ENCODE measurements at places on chromosomes 3 and 15.

- DNase-seq: no peak
Observed at GRCh38 chr15:61057376-61057775, 171.7 kb downstream of the RORA start.

- DNase-seq: no peak
Observed at GRCh38 chr15:80580106-80580505, 115.0 kb upstream of the ABHD17C start.

DNA sequence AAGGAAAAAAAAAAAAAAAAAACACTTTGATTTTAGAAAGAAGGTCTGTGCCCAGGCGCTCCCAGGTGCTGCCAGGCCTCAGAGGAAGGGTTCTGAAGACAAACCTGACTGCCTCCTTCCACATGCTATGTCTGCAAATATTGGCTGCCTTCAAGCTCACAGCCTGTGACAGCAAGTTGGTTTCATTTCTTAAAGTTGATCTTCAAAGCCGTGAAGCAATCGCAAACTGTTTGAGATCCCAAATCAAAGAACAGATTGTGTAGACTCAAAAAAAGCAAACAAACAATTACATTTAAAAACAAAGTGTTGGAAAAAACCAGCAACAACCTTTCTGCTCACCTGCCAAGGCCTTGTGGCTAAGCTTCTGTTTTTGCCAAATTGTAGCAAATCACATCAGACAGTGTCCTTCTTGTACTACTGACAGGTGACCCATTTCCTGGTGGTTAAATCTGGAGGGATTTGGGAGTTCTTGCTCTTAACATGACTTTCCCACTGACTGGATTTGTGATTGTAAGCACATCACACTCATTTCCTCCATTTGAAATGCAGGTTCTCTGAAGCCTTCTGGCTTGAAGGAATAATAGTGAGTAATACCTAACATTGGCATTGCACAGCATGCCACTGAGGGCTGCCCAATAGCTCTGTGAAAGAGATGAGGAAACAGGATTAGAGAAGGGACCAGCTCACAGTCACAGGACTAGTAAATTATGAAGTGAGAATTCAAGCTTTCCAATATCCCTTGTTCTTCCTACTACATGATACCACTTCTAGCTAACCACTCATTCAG, 502.4 kb downstream of the LPP start:
- DNase-seq: no peak

- DNase-seq: no peak
Observed at GRCh38 chr3:75049533-75049932, 435.1 kb upstream of the CNTN3 start.

- DNase-seq: no peak
Observed at GRCh38 chr3:127762787-127763105, 59.6 kb downstream of the MGLL start.

DNA sequence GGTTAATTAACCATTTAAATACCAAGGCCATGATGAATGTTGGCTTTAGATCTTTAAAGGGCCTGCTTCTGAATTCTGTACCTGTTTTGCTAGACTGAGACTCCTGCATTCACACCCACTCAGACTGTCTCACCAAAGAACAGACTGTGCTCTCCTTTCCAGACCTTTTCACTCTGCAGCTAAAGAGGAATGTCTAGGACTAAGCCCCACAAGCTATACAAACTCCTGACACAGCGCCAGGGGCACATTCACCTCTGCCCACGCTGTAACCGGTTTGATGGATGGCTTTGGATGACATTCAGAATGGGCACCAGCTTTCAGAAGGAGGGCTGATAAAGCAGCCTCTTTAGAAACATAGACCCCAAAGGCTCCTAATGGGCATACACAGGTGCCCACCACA, 200.1 kb downstream of the KCNMB2 start:
- peak; percentile 6 for DNase-seq

GRCh38 chr3:42701371-42702065, 1.1 kb downstream of the HHATL start:
- peak; percentile 12 for DNase-seq

DNA sequence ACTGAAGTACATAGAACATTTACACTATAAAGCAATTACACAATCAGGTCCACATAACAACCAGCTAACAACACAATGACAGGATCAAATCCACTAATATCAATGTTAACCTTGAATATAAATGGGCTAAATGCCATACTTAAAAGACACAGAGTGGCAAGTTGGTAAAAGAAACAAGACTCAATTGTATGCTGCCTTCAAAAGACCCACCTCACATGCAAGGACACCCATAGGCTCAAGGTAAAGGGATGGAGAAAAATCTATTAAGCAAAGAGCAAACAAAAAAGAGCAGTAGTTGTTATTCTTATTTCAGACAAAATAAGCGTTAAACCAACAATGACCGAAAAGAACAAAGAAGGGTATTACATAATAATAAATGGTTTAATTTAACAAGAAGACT, 183.3 kb downstream of the PYDC2 start:
- DNase-seq: no peak

GRCh38 chr3:84074767-84075166, 884.0 kb upstream of the CADM2 start:
- no peak for DNase-seq

- no peak for DNase-seq
Observed at GRCh38 chr15:80259942-80260510, 8.0 kb upstream of the CTXND1 start.

GRCh38 chr15:77905301-77905920, 172.1 kb downstream of the TBC1D2B start:
- DNase-seq: no peak

GRCh38 chr3:143972505-143973258, 1.1 kb downstream of the DIPK2A start:
- peak; percentile 23 for DNase-seq

GRCh38 chr3:141051443-141052200, 475 bp downstream of the SPSB4 start:
- DNase-seq: no peak

GRCh38 chr3:57292897-57293526, 527 bp upstream of the ASB14 start:
- DNase-seq: no peak

DNA sequence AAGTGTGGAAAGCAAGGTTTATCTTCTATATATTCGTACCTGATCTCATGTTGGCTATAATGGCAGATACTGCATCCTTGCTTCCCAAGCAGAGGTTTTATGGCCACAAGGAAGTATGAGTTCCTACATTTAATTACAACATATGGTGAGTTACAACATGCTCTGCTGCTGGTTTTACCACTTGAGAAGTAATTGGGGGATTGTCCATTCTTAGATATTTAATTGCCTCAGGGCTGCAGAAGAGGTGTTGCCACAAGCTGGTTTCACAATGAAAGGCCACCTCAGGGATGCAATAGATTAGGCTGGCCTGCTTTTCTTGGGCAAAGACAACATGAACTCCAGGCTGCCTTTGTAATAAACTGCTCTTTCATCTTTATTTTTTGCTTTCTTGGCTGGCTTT, 48.6 kb downstream of the RAP2B start:
- no peak for DNase-seq

GRCh38 chr3:149004622-149005021, 13.3 kb downstream of the GYG1 start:
- no peak for DNase-seq

DNA sequence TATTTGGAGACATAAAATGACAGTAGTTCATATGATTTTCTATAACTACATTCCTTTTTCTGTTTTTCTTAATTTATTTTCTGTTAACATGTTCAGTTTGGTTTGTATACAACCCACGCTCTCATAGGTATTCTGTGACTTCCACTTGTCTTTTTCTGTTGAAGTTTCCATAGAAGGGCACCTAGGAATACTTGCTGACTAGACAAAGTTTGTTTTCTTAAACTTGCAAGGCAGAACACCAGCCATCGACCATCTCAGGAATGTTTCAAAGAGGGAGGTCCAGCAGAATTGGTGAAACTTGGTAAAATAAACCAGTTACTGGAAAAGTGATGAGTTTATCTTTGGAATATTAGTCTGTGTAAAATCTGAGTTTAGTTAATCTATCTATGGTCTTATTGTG, 403.2 kb upstream of the CADM2 start:
- no peak for DNase-seq

DNA sequence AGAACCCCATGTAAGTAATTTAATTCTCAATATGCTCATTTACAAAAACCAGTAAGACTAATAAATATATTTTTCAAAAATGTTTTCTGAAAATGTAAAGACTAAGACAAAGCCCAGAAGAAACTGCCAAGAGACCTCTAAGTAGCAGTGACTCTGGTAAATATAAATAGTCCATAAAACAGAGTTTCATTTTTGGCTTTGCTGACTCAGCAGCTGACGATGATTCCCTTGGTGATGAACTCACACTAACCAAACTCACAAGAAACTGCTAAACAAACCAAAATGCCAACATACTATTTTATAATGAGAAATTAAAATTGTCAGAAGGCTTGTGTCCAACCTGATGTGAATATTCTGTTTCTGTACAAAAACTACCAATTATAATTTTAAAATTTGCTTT, 31.5 kb upstream of the IMPG2 start:
- no peak for DNase-seq

GRCh38 chr15:63491979-63492378, 12.4 kb upstream of the USP3 start:
- no peak for DNase-seq

DNA sequence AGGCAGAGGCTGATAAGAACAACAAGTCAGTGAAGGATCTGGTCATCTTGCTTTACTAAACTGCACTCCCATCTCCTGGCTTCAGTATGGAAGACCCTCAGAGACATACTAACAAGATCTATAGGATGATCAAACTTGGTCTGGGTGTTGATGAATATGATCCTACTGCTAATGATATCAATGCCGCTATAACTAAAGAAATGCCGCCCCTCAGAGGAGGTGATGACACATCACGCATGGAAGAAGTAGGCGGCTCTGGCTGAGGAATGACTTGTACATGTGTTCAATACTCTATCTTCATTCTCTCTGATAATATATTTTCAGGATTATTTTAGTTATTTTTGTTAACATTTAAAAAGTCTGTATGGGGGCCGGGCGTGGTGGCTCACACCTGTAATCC, 17.5 kb upstream of the EIF2B5 start:
- no peak for DNase-seq

DNA sequence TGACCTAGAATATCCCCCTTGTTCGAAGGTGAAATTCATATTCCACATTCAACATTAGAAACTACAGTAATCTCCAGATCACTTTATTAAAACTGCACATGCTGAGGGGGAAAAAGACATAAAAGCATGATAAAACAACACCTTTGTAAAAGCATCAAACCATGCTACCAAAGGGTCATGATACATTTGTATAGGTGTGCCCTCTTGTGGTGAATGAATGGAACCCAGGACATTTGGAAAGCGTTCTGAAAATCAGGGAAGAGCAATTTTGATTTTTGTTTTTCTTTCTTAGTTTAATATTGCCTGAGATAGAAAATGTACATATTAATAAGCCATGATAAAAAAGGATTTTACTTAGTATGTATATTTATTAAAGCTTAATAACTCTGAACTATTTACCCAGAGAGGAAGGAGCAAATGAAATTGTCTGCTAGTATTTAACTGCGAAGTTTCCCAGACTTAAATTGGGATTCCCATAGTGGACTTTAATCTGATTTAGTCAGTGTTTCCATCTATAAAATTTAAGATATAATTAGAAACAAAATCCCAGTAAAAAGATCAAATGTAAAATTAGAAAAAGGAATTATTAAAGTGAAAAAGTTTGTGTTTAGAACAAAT, 105.8 kb upstream of the ARL6 start:
- DNase-seq: no peak

DNA sequence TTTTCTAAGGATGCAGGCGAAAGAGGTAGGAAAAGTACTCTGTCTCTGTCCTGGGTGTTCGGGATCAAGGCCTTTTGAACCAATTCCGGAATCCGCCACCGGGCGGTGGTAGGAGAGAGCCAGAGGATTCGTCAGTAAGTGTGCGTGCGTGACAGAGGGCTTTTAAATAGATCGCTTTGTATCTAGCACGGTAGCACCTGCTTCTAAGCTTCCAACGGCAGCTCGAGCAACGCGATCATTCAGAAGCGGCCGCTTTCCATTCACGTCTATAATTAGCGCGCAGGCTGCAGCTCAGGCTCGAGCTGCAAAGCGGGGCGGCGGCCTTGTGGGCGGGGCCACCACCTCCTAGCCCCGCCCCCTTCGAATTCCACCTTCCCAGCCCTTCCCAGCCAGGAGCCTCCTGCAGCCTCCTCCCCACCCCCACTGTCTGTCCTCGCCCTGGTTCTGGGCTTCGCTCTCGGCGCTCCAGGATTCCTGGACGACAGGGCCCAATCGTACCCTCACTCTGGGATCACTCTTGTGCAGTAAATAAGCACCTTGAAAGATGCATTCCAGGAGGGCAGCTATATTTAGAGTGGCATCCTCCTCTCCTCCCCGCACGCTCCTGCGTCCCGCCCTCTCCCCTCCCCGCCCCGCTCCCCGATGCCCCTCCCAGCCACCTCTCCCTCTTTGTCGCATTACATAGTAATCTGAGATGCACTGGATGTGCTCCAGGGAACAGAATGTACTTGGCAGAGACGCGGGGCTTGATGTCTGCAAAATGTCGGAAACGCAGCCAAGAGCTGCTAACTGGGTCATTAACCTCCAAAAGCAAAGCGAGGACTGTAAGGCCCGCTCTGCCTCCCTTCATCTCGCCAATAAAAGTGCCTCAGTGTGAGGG, 224.1 kb upstream of the TPRG1 start:
- peak; percentile 93 for DNase-seq

DNA sequence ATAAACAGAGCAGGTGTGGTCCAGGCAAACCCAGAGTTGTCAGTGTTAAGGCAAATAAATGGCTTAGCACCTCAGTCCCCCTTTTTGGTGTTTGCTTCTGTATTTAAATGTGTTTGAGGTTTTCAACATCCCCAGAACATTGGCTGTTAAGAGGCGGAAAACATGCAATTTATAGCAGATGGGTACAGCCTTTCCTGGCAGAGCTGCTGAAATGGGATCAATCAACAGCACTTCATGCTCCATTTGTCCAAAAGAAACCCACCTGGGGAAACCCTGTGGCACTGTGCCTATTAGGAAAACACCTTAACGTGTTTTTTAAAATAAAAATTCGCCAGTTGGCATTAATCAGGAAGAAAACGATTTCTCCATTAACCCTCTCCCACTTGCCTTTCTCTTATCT, 135.4 kb downstream of the MCTP2 start:
- no peak for DNase-seq

DNA sequence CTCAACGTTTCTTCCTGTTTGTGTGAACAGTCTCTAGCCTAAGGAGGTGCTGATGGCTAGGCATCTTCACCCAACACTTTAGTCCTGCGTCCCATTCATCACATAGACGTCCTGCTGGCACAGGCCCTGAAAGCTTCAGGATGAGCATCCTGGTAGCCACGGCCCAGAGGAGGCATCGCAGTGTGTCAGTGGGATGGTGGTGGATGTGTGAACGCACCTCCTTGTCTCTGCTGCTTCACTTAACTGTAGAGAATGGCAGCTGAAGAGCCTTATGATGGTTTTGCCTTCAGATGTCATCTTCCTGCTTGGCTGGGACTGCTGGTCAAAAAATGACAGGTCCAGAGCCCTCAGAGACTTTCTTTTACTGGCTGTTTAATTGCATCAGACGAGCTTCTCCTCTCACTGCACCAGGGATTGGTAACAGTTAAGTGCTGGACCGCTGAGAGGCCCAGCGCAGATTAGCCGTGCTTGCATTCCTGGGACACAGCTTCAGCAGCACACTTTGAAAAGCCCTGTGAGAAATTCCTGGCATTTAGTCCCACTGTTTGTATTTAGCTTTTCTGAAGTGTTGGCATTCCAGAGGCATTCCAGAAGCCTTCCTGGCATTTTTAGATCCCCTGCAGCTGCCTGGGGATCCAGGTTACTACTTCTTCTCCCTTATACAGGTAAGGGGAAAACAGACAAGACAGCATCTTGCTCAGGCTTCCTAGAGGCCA, 132.4 kb upstream of the PLXNA1 start:
- no peak for DNase-seq

All from thoracic aorta (tissue), 2 donors.